Endodermal cell (in vitro differentiated cells): ENCODE measurements at places on chromosomes 13 and 19. TPM values are rescaled to one million over a fixed set of nuclear protein-coding genes. Genes with fewer than 3 reads are reported as not detected.

DNA sequence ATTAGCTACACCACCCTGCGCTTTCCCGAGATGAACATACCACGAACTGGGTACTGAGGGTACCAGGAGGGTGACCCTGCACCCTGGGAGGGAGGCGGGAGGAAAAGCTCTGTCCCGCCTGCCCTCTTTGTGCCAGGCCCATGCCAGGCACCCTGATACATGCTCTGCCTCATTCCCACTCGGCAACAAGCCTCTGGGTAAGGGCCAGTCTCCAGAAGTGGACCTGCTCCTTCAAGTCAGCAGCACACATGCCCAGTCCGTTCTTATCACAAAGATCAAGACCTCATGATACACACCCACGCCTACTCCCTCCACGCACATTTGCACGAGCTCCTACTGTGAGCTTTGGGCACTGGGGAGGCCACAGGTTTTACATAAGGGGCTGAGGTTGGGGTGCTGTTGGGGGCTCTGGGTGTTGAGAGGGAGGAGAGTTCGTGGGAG is 2.0 kb upstream of the FFAR1 start:
- DNase-seq: peak; percentile 18
- H3K27me3 ChIP-seq: no peaks in the 10 kb centered on the region
- no peak overlapping the region for H3K4me3 ChIP-seq
- H3K36me3 ChIP-seq: no peaks in the 10 kb centered on the region
- H3K27ac ChIP-seq: no peak overlapping the region

DNA sequence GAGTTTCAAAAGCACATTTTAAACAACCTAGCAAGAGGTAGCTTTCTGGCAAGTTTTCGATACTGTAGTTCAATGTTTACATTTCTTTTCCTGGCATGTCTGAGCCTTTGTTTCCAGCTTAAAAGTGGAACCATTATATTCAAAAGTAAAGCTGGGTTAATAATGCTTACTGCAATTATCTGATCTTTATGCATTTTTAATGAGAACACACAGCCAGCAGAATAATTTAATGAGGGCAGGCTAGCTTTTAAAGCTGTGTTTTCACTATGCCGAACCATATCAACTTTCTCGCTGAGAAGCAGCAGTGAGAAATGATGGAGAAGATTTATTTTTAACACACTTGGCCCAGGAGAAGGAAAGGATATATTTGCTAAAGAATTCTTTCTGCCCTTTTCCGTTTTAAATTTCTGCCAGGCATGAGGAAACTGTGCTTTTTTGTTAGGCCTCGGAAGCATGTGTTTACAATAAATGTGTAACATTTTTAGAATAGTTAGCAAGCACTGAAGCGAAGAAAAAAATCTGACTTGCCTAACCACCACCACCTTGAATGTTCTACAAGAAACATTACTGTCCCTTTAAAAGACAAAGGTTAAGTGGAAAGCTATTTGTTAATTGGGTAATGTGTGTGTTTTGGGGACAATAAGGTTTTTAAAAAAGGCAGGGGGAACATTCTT is 1.0 kb downstream of the MBNL2 start:
- DNase-seq: no peak
- peaks cover 92% of the 10 kb centered on the region for H3K27me3 ChIP-seq
- peak overlapping the region; percentile 83 for H3K27ac ChIP-seq
- H3K4me3 ChIP-seq: peak overlapping the region; percentile 73
- peaks cover 12% of the 10 kb centered on the region for H3K4me1 ChIP-seq

DNA sequence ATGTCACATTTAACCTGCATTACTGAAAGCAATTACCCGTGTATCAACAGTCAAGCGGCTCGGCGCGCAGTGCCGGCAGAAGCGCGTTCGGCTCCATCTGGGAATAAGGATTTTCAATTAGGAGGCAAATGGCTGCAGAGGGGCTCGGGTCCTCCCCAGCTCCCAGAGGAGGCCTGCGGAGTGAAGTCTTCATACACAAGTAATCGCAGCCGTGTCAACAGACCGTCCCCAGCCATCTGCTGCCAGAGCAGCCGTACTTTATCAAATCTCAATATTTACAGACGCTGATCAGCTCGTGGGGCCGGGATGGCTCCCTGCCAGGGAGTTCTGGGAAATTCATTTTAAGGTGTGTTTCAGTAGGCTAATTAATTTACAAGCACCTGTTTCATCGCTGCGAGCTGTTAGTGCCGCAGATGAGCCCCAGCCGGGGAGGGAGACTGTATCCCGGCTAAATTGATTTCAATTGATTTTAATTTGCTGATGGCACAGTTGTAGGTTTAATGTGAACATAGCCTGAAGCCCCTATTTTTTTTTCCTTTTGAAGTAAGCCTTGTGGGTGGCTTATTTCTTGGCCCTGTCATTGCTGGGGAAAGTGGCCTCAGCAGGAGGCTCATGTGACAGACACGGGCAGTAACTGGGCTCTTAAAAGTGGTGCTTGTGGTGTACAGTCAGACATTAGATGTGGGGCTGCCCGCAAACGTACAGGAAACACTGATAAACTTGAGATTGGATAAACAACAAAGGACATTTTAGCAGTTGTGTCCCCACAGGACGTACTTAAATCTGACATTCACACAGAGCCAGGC is 252.7 kb downstream of the TEX29 start:
- DNase-seq: no peak
- no peak overlapping the region for H3K27ac ChIP-seq
- H3K27me3 ChIP-seq: no peaks in the 10 kb centered on the region
- H3K4me3 ChIP-seq: no peak overlapping the region

- H3K4me1 ChIP-seq: no peaks in the 10 kb centered on the region
- H3K27me3 ChIP-seq: peaks cover 35% of the 10 kb centered on the region
- peak overlapping the region; percentile 68 for H3K27ac ChIP-seq
- no peaks in the 10 kb centered on the region for H3K36me3 ChIP-seq
These were observed 98.3 kb upstream of the UQCRFS1 start for GRCh38 chr19:29311191-29311790.

Gene C19orf67
- 0.47 and 1.1 TPM in 2 replicates for total RNA-seq

Gene SLC7A10
- 0.35 and 0.50 TPM in 2 replicates for total RNA-seq

DNA sequence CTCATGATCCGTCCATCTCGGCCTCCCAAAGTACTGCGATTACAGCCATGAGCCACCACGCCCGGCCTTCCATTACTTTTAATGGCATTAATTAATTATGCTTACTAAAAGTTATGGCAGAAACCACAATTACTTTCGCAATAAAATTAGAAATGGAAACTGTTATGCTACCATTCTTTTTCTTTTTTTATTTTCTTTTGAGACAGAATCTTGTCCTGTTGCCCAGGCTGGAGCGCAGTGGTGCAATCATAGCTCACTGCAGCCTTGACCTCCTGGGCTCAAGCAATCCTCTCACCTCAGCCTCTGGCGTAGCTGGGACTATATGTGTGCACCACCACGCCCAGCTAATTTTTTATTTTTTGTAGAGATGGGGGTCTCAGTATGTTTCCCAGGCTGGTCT is 4.6 kb upstream of the BST2 start:
- no peak for DNase-seq
- H3K4me3 ChIP-seq: no peak overlapping the region
- H3K27ac ChIP-seq: no peak overlapping the region
- H3K27me3 ChIP-seq: no peaks in the 10 kb centered on the region

DNA sequence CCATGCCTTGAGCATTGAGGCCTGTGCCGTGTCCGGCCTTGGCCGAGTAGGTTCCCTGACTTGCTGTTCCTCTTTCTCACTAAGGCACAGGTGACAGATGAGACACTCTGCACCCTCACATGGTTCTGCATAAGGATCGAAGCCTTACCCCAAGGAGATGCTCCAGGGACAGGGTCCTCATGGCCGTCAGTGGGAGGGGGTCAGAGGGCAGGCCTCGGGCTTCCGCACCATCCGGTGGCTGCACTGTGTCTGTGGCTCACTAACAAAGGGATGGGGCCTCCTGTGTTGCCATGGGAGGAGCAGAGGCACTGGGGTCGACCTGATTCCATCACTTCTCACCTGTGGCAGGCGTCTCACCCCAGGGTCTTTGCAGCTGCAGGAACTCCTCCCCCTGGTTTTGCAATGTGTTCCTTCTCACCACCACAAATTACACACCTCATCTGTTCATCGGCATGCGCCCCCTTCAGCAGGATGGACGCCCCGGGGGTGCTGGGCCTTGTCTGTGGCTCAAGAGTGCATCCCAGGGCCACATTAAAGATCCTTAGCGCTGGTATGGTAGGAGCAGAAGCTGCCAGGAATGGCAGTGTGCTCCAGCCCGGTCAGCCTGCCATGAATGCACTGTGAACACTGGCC is 113.3 kb upstream of the SOX1 start:
- no peak overlapping the region for H3K27ac ChIP-seq
- no peaks in the 10 kb centered on the region for H3K4me1 ChIP-seq
- no peak overlapping the region for H3K4me3 ChIP-seq
- DNase-seq: peak; percentile 41
- H3K36me3 ChIP-seq: no peaks in the 10 kb centered on the region

DNA sequence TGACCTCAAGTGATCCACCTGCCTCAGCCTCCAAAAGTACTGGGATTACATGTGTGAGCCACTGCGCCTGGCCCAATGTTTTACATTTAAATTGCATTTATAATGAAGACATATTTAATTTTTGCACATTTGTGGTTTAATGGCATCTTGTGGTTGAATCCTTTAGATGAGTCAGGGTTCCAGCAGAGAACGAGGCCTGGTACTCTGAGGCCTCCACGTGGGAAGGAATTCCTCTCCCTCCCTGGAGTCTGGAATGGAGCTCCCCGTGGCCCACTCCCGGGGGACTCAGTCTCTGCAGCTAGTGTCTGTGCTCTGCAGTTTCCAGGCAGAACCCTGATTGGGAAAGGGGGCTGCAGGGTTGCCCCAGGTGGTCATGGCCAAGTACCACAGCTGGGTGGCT is 24.2 kb downstream of the ZFR2 start:
- no peaks in the 10 kb centered on the region for H3K36me3 ChIP-seq
- H3K4me3 ChIP-seq: no peak overlapping the region

DNA sequence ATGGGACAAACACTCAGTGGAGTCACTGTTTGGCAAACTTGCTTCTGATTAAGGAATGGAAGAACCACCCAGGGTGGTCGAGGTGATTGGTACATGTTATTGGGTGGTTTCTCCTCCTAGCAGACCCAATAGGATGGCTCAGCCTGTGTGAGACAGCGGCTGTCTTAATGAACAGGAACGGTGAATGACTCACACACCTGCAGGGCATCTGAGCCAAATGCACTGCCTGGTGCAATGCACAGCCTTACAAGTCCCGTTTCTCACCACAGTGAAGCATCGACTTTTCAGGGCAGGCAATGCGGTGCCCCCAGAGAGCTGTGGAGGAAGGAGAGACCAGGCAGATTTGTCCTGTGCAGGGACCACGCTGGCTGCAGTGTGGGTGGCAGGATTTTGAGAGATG is 238.5 kb downstream of the FGF9 start:
- H3K27ac ChIP-seq: no peak overlapping the region
- H3K27me3 ChIP-seq: no peaks in the 10 kb centered on the region
- peaks cover 5% of the 10 kb centered on the region for H3K4me1 ChIP-seq
- DNase-seq: no peak
- H3K4me3 ChIP-seq: no peak overlapping the region

DNA sequence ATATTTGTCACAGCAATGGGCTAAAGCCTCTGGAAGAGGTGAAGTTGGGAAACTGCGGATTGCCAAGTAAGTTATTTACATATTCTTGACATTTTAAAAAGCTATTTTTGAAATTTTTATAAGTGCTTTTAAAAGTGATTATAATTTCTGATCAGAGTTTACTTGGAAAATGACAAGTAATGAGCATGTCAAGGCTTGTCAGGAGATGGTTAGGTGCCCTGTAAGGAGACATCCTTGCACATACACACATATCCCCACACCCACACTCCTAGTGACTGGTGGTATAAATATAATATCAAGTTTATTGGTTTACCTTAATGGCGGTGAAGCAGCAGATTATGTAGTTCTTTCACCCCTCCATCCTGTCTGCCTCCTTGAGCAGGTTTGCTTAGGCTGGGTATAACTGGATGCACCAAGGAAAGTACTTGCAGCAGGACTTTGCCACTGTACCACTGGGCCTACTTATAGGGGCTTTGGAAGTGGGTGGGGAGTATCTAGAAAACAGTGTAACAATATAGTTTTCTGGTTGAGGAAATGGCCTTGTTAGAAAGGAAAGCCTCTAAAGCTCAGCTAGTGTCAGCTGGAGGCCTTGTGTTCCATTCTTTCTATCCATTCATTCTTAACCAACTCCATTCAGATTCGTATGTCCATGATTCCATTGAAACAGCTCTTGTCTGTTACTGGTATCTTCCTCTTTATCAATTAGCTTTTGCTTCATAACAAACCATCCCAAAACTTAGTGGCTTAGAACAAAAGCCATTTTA is 16.6 kb downstream of the GTF2F2 start:
- DNase-seq: no peak
- H3K4me3 ChIP-seq: no peak overlapping the region
- no peaks in the 10 kb centered on the region for H3K27me3 ChIP-seq
- peaks cover 24% of the 10 kb centered on the region for H3K36me3 ChIP-seq

DNA sequence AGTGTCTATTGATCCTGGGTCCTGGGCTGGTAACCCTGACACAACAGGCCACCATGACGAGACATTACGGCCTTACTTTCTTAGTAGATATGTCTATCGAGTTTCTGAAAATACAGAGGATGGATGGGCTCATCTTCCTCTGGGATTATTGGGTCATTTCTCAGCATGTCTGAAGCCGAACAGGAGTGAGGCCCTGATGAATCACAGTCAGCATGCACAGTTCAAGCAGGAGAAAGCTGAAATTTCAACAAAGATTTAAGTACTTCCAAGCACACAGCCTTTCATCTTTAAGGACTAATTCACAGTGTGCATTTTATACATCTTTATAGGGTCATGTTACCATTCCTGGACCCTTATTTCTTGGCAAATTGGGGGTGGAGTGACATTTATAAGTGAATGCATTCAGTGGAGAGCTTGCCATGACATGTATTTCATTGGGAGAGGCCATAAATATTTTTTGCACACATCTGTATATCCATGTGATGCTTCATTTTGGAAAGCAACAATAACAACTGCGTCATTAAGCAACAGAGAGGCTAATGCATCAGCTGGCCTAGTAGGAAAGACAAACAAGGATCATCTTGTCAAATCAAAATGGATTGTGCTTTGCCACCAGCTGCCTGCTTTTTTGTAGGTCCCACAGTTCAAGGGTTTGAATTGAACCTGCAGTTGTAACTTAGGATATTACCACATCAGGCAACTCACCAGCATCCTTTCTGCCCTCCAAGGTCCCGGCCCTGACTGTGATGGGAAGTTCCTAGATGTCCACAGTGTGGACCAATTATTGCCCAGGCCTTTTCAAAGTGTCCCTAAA is 143.5 kb downstream of the DNAJC15 start:
- no peak overlapping the region for H3K4me3 ChIP-seq
- DNase-seq: no peak
- H3K27ac ChIP-seq: no peak overlapping the region
- H3K36me3 ChIP-seq: no peaks in the 10 kb centered on the region
- H3K27me3 ChIP-seq: no peaks in the 10 kb centered on the region

- H3K27me3 ChIP-seq: peaks cover 14% of the 10 kb centered on the region
- no peak for DNase-seq
- H3K36me3 ChIP-seq: no peaks in the 10 kb centered on the region
- no peak overlapping the region for H3K27ac ChIP-seq
- peaks cover 3% of the 10 kb centered on the region for H3K4me1 ChIP-seq
These were observed 331.0 kb downstream of the DNAJC15 start for GRCh38 chr13:43354153-43354945.
